Right cardiac atrium (tissue), 5 donors: ENCODE measurements at places on chromosomes 2 and 18. TPM values are rescaled to one million over a fixed set of nuclear protein-coding genes. Genes with fewer than 3 reads are reported as not detected.

IL18RAP gene
- polyA plus RNA-seq, result 0.18 TPM

SATB2 gene
- 0.75 TPM for polyA plus RNA-seq

C2orf72 gene
- polyA plus RNA-seq, result 0.27 TPM

CRYGC gene
- polyA plus RNA-seq, result not detected

AAMP gene
- polyA plus RNA-seq, result 56.6 TPM

RPRM gene
- polyA plus RNA-seq, result 0.32 TPM

GRHL1 gene
- polyA plus RNA-seq, result 0.81 TPM

MBD2 gene
- 27.3 TPM for polyA plus RNA-seq

ROCK2 gene
- polyA plus RNA-seq, result 10.0 TPM

CXCR4 gene
- 3.8 TPM for polyA plus RNA-seq

SLC30A3 gene
- polyA plus RNA-seq, result 7.3 TPM

C2orf15 gene
- polyA plus RNA-seq, result 0.25 TPM

ABCG5 gene
- not detected for polyA plus RNA-seq

CYP26B1 gene
- 7.2 TPM for polyA plus RNA-seq

G6PC2 gene
- polyA plus RNA-seq, result not detected

RAPGEF4 gene
- 5.9 TPM for polyA plus RNA-seq

SCYGR4 gene
- polyA plus RNA-seq, result not detected

REG3A gene
- 0.41 TPM for polyA plus RNA-seq

SLC4A5 gene
- polyA plus RNA-seq, result 0.79 TPM

B3GNT7 gene
- 2.5 TPM for polyA plus RNA-seq

DCTN1 gene
- 71.7 TPM for polyA plus RNA-seq

ASXL3 gene
- 0.97 TPM for polyA plus RNA-seq

MCEE gene
- 44.2 TPM for polyA plus RNA-seq

PAX3 gene
- 0.23 TPM for polyA plus RNA-seq
